Naive thymus-derived CD4-positive, alpha-beta T cell (primary cell): ENCODE measurements at places on chromosomes 4 and X. TPM values are rescaled to one million over a fixed set of nuclear protein-coding genes. Genes with fewer than 3 reads are reported as not detected.

DNA sequence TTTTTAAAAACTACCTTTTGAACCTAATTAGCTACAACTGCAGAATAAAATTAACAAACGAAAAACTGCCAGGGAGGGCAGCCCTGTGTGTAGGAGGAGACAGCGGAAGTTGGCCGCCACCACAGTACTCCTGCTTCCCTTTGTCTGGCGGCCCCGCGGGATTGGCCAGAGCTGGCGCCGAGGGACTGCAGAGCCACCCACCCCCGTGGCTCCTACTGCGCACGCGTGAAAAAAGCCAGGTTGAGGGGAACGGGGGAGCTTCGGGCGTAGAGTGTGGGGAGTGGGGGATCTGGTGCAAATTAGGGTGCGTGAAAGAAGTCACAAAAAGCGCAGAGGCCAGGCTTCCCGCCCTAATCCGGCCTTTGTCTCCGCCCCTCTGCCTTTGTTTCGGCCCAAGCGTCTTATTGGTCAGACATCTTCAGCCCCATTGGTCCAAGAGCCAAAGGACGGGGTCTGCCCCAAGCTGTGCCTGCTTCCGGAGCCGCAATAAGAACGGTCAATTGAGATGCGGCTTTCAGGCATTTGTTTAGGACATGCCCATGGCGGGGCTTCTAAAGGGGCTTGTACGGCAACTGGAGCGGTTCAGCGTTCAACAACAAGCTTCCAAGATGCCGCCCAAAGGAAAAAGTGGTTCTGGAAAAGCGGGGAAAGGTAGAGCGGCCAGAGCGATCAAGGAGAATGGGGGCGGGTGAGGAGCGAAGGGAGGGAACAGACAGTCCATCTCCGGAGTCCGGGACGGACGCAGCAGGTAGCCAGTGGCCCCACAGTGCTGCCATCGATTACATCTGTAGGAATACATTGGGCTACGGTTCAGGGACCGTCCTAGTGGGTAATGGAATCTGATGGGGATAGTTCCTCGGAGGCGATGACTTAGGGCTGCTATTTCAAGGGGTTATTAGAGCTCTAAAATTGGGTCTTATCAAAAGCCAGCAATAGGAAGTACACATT, at the start of gene PIN4:
Gene PIN4 (plus strand): TSS at position 580 of the 948 bp plus-strand sequence. CDS start 29 bp downstream, at position 609.
- DNase-seq, result peak; percentile 77

Gene CENPVL1
- not detected for total RNA-seq

- no peak for DNase-seq
Observed at GRCh38 chrX:151517421-151517820, 46.1 kb upstream of the PASD1 start.

DNA sequence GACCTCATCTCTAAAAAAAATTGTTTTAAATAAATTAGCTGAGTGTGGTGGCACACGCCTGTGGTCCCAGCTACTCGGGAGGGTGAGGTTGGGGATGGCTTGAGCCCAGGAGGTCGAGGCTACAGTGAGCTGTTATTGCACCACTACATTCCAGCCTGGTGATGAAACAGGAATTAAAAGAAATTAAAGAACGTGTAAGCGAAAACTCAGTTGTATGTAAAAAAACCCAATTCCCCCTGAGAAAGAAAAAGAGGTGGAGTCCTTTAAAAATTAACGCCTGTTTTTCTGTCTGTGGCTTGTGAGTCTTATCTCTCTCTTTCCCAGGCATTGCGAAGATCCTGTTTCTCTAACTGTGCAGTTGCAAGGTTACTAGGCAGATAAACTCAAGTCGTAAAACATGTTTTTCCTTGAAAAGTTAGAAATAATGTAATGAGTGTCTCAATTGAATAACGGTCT, 22.1 kb downstream of the EPGN start:
- no peak for DNase-seq

- no peak for DNase-seq
Observed at GRCh38 chr4:79237851-79238250, 88.0 kb downstream of the NAA11 start.

Gene IL3RA
- 7.9 TPM for total RNA-seq

DNA sequence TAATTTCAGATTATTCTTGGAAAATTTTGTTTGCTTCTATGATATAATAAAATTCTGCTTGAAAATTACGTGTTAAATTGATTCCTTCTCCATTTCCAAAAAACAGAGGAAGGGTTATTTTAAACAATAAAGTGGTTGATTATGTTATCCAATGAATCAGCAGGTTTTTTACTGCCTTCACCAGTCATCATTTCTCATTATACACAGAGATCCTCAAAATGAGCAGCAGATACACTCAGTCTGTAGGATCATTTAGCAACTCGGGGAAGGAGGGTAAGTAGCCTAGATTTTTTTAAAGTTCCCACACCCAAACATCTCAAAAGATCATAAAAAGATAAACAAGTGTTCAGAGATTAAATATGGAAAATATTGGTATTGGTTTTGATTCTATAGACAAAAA, 6.8 kb upstream of the TMEM144 start:
- DNase-seq, result no peak

DNA sequence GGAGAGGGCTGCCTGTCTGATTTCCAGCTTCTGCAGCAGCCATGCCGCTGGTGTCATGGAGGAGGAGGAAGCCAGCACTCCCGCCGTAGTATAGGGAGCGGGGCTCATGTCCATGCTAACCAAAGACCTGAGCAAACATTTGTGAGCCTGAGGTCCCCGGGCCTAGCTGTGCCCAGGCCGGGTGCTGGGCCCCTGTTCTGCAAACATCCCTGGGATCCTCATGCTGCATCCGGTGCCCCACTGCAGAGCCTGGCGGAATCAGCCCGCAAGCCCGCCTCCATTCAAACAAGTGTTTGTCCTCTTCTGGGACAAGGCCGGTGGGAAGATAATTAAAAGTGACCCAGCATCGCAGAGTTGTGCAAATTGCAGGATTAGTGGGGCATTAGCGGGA, 106.3 kb downstream of the SORCS2 start:
- no peak for DNase-seq

- DNase-seq, result no peak
Observed at GRCh38 chr4:81541161-81541945, 69.6 kb upstream of the RASGEF1B start.

Gene SPARCL1
- not detected for total RNA-seq

Gene KANTR
- total RNA-seq, result 29.9 TPM

Gene FAT4
- total RNA-seq, result not detected in 2 replicates

- no peak for DNase-seq
Observed at GRCh38 chrX:137562096-137562495, 3.8 kb upstream of the ZIC3 start.

- DNase-seq, result no peak
Observed at GRCh38 chr4:121397941-121398601, 17.3 kb upstream of the QRFPR start.

GRCh38 chrX:76433219-76433618, 5.7 kb downstream of the MAGEE1 start:
- no peak for DNase-seq

Gene NSDHL
- total RNA-seq, result 6.2 TPM

DNA sequence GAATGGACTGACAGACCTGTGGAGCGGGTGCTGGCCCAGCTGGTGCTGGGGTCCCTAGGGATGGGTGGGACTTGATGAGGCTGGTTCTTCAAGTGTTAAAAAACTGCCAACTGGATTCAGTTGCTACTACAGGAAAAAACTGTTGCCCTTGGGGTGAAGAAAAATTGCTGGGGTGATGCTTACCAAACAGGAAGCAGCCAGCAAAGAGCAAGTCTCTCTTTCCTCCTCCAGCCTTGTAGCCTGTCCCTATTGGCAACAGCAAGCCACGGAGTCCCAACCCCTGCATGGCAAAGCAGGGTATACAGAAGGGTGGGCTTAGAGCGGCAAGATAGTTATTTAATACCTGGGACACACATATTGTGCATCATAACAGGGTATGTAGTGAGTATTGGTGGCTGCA, 60.1 kb upstream of the ATP8A1 start:
- DNase-seq, result no peak

Gene ALPK1
- 19.8 TPM for total RNA-seq

Gene EXOC1L
- not detected for total RNA-seq

Gene CMC4
- 6.0 TPM for total RNA-seq

- DNase-seq, result no peak
Observed at GRCh38 chr4:21641696-21642095, 306.9 kb downstream of the KCNIP4 start.

GRCh38 chr4:83563998-83564397, 28.1 kb downstream of the GPAT3 start:
- no peak for DNase-seq

- no peak for DNase-seq
Observed at GRCh38 chrX:24526616-24527015, 61.5 kb downstream of the PDK3 start.

Gene HTT
- 61.4 TPM for total RNA-seq

DNA sequence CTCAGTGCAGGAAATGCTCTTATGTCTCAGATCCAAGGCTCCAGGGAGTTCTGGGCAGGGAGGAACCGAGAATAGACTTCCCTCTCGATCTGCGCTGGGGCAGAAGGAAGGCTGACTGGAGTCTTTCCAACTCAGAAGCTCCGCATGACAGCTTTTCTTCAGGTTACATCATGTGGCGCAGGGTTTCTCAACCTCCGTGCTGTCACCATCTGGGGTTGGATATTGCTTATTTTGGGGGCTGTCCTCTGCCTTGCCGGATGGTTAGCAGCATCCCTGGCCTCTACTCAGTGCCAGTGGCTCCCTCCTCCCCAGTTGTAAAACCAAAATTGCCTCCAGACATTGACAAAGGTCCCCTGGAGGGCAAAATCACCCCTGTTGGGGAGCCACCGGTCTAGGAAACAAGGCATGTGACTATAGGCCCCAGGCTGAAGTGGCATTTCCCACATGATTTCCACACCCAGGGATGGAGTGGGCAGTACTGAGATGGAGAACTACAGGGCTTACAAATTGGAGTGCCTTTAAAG, 21.4 kb downstream of the REELD1 start:
- DNase-seq, result no peak

DNA sequence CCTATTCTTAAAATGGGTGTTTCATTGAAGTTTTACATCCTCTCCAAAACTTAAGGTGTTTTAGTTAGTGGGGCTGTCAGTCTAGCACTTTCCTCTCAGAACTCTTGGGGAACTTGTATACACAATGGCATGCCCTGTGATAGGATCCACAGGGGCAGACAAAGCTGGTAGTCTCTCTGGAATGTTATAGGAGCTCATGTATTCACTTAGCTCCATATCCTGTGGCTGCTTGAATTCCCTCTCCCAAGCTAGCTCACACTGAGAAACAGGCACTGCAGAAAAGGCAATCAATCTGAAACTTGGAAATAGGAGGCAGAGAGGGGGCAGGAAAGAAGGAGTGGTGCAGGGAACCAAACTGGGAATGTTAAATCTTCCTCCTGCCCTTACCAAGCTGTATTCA, 26.3 kb upstream of the ARMCX2 start:
- DNase-seq, result no peak

DNA sequence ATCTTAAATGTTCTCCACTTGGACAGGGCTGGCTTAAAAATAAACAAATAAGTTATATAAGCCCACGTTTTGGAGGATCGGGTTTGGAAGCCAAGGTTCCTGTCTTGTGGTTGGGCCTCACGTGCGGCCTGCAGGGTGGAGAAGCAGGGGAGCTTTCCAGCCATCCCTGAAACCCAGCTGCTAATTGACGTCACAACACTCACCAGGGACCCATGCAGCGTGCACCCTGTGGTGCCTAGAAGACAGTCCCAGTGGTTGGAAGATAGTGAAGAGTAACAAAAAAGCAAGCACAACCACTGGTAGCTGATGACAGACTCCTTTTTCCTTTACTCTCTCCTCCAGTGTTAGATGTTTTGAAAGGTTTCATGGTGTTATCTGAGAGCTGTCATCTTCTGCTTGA, 142.0 kb upstream of the RBPJ start:
- DNase-seq, result no peak

DNA sequence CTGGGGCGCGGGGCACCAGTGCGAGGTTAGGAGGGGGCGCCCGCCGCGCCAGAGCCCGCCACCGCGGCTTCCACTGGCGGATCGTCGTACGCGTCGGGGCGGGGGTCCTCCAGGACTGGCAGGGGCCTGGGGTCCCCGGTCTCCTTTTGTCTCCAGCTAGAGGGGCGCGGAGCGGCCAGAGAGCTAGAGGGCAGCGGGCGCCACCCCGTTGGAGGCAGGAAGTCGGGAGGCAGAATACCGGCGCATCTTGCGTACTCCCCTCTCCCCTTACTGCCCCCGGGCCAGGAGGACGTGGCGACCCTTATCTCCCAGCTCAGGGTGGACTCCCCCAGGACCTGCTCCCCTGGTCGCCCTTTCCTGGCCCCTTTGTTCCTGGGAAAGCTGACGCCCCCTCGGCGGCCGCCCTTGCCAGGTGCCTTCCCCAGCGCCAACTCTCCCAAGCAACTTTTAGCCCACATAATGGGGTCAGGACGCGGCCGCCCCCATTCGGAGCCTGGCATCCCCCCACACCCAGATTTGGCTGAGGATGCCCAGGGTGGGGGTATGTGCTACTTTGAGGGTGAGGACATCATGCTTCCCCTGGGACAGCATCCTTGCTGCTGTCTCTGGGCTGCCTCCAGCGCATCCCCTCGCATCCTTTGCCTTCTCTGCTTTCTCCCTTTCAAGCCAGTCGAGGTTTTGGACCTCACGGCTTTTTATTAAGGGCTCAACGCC, 933 bp downstream of the CNKSR2 start:
- peak; percentile 17 for DNase-seq

DNA sequence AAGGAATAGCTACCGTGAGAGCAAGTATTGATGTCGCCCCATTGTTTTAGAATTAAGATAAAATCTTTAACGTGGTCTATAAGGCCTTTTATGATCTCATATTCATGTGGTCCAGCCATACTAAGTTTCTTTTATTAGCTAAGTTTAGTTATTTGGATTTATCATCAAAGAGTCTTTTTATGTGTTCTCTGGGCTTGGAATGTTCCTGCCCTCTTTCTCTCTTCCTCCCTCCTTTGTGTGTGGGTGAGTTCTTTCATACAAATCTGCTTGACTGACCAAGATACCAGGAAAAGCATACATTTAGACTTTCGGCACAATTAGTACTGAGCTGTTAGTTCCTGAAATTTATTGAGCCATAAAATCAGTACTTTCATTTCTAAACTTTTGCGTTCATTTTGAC, 11.3 kb downstream of the TDO2 start:
- no peak for DNase-seq

DNA sequence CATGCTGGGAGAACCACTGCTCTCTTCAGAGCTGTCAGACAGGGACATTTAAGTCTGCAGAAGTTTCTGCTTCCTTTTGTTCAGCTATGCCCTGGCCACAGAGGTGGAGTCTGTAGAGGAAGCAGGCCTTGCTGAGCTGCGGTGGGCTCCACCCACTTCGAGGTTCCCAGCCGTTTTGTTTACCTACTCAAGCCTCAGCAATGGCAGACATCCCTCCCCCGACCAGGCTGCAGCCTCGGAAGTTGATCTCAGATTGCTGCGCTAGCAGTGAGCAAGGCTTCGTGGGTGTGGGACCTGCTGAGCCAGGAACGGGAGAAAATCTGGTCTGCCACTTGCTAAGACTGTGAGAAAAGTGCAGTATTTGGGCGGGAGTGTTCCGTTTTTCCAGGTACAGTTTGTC, 118.9 kb downstream of the SLC10A6 start:
- no peak for DNase-seq

- no peak for DNase-seq
Observed at GRCh38 chr4:100929758-100930157, 411.9 kb upstream of the EMCN start.

DNA sequence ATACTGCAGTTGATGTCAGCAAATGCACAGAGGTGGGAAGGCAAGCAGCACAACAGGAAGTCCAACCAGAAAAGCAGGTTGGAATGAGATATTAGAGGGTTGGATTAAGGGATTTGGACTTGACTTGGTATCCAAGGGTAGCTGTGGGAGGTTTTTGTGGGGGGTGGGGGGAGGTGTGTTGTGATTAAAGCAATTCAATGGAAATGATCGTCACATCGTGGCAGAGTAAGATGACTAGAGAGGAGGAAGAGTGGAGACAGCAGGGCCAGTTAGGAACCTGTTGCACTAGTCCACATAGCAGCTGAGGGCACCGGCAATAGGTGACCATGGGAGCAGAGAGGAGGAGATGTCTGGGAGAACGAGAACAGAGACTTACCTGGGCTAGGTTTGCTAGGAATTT, 2.4 kb downstream of the SLC25A43 start:
- DNase-seq, result no peak
